AG10803 (cell line): ENCODE measurements at places on chromosomes 4 and X.
A peak's percentile ranks its signal among the peaks of the same experiment; 100 is the strongest.

- peak; percentile 30 for DNase-seq
Measured at GRCh38 chrX:41759817-41760216, 35.8 kb downstream of the GPR82 start.

GRCh38 chr4:190014771-190015537 lies 12.1 kb downstream of the FRG2 start:
- no peak for DNase-seq

DNA sequence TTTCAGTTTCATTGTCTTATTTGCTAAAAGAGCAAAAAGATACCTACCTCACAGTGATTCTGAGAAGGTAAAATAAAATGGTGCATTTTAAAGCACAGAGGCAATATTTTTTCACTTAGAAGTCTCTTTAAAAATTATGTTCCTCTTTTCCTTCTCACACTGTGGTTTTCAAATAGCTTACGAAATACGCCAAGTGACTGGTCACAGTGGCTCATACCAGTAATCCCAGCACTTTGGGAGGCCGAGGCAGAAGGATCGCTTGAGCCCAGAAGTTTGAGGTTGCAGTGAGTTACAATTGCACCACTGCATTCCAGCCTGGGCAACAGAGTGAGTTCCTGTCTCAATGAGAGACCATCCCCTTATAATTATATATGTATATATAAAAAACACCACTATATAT lies 372.6 kb downstream of the FBXO8 start:
- no peak for DNase-seq

DNA sequence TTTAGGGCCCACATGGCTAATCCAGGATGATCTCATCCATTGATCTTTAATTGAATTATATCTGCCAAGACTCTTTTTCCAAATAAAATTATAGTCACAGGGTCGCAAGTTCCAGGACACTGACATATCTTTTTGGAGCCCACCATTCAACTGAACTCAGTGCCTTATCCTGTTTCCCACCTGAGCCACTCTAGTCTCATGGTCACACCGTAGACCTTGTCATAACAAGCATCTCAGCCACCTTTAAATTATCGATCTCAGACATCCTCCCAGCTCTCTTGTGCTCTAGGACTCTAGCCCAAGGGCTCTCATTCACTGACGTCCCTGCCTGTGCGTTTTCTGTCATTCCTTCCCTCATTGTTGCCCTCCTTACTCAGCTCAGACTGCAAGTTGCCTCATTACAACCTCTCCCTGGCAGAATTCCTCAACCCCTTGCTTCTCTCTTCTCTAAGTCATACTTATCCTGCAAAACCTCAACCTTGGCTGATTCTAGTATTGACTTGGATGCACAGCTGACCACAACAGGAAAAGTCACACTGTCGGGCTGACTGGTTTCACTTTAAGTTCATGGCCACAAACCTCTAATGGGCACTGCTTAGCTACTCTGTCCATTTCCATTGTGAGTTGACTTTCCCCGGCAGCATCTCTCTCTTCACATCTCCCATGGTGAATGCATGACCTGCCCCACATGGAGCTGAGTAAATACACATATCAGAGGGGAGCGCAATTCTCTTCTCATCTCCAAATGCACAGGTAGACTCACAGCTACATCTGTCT lies 91.0 kb upstream of the TRIM2 start:
- peak; percentile 79 for DNase-seq

DNA sequence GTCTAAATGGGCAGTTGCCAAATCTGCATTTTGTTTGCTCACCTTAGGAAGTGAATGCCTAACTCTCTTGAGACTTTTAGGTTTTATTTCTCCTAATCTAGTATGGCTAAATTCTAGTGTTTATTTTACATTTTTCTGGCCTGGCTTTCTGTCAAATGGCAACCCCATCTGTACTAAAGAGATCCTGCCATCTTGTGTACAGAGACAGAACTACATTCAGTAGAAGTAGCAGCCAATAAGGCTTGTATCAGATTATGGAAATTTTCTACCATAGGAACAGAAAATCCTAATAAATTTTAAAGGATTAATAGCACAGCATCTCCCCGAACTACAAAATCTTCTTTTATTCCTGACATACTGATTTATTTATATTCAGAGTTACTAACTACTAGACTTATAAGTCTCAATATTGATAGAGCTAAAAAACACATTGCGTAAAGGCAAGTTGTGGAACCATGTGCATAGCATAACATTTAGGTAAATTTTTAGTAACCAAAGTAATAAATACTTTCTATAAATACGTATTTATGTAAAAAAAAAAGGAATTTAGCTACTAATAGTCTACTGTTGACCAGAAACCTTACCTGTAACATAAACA lies 45.5 kb downstream of the TMEM144 start:
- DNase-seq: peak; percentile 61

DNA sequence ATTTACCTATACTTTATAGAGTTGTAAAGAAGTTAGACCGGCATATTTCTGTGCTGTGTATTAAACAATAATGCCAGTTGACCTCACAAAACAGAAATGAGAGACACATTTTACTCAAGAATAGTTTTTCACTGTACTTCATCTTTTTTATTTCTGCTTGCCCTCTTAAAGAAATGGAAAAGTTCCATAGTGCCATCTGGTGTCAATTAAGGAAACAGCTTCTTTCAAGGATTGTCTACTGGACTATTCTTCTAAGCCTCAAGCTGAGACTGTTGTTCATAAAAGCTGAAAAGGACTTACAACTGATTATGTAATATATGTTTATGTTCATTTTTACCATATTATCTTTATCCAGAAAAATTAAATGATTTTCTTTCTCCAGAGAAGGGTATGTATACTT lies 1523.7 kb downstream of the ARAP2 start:
- DNase-seq: peak; percentile 52

- no peak for DNase-seq
Measured at GRCh38 chr4:82591592-82591991, 29.8 kb upstream of the TMEM150C start.

- DNase-seq: no peak
Measured at GRCh38 chr4:65983061-65983460, 312.8 kb upstream of the EPHA5 start.
